ENCODE measurements at places on chromosomes 1 and 21. TPM values are rescaled to one million over a fixed set of nuclear protein-coding genes. Genes with fewer than 3 reads are reported as not detected.

DHRS3 gene
- total RNA-seq, result 87.4 TPM

SLC35F3 gene
- not detected for total RNA-seq

MAP3K21 gene
- 3.0 TPM for total RNA-seq

TFF2 gene
- not detected for total RNA-seq

KRTAP11-1 gene
- total RNA-seq, result not detected

DNA sequence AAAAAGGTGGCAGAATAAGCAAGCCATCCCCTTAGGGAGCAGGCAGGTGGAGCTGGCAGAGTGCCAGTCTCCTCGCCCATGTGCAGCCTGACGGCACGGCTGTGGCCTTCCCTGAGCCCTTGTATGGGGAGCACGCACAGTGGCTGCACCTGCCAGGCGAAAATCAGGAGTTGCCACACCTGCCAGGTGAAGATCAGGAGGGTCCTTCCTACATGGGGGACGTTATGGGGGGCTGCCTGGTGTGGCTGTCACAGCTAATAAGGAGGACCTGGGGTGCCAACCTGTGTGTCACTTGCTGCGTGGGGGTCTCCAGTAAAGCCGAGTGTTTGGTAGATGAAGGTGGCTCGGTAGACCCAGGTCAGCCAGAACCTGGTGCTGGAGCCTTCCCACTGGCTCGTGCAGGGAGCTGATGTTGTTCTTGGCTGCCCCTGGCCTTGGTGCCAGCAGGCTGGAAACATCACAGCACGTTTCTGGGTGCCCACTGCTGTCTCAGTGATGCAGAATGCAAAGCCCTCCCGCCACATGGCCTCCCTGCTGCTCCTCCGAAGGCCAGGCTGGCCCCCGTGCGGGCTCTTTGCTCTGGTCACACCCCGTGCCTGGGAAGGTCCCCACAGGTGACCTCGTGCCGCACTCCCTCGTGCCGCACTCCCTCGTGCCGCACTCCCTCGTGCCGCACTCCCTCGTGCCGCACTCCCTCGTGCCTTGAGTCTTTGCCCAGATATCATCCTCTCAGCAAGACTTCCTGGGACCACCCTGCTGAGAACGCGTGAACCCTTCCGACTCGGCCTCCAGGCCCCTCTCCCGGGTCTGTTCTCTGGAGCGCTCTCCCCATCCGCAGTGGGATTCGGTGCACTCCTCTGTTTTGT lies 55.4 kb downstream of the SLC37A1 start:
- no peak for DNase-seq

GRCh38 chr21:41977034-41977950 lies 23.5 kb upstream of the C2CD2 start:
- DNase-seq, result no peak

DNA sequence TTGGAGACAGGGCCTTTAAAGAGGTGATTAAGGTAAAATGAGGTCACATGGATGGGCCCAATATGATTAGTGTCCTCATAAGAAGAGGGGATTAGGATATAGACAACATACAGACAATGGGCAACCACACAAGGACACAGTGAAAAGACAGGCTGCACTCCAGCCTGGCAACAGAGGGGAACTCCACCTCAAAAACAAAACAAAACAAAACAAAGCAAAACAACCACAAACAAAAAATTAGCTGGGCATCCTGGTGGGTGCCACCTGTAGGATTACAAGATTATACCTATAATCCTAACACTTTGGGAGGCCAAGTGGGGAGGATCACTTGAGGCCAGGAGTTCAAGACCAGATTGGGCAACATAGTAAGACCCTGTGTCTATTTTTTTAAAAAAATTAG lies 4.8 kb upstream of the MDM4 start:
- DNase-seq, result no peak

GRCh38 chr1:244077473-244078220 lies 26.6 kb downstream of the ZBTB18 start:
- no peak for DNase-seq

GRCh38 chr1:39081271-39082009 lies 55.3 kb downstream of the NDUFS5 start:
- DNase-seq, result peak; percentile 13

Measured in CD4-positive, alpha-beta memory T cell (primary cell).